Stimulated activated CD4-positive, alpha-beta T cell treated with anti-CD3 and anti-CD28 coated beads, Interleukin-1b, Interleukin-23, amount 100 ng/mL, for 1 hour (primary cell): ENCODE measurements at places on chromosomes 11 and 22.

DNA sequence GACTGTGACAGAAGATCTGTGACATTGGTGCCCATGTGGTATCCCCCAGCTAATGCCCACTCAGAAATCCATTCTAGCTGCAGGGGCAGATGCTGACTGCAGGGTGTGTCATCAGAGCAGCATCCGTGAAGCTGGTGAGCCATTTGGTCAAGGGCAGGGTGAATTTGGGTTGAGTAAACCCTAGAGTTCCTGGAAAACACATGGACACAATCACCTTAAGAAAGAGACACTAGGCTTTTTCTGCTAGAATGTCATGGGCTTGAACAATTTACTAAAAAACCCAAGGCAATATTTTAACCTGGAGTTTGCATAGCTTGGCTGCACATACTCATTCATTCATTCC lies 100.0 kb downstream of the ADAMTS15 start:
- DNase-seq = no peak

DNA sequence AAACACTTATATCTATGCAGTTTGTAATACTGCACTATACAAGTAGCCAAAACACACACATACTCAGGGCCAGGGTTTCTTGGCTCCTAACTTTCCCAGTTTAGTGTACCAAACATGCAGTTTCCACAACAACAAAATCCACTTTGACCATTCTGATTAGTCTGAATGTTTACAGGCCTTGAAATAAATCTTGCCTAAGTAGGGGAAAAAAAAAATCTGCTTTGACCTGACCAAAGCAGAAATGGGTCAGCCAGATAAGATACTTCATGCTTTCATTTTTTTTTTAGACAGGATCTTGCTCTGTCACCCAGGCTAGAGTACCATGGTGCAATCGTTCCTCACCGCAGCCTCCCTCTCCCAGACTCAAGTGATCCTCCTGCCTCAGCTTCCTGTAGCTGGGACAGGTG lies 10.1 kb downstream of the PRR14L start:
- no peak for DNase-seq

GRCh38 chr11:108732395-108732794 lies 67.5 kb downstream of the DDX10 start:
- no peak for DNase-seq

- no peak for DNase-seq
Measured at GRCh38 chr11:116590844-116591570, 181.8 kb downstream of the BUD13 start.

- DNase-seq = no peak
Measured at GRCh38 chr11:73201249-73201648, 16.8 kb upstream of the P2RY2 start.

GRCh38 chr11:63762654-63763495 lies 5.7 kb downstream of the ZFTA start:
- DNase-seq = no peak
